ENCODE measurements at places on chromosomes 7 and 10. TPM values are rescaled to one million over a fixed set of nuclear protein-coding genes. Genes with fewer than 3 reads are reported as not detected.

Gene TMEM26
- total RNA-seq = not detected

Gene ABCC2
- total RNA-seq = 1.5 TPM

Gene URGCP
- total RNA-seq = 36.8 TPM

Gene MBL2
- total RNA-seq = not detected

Gene NPFFR1
- total RNA-seq = not detected

Gene EN2
- total RNA-seq = not detected

Gene WIPF3
- total RNA-seq = not detected

Gene FAM20C
- total RNA-seq = not detected

Gene PCDH15
- total RNA-seq = not detected
